ENCODE measurements at places on chromosomes 7 and 10.
A peak's percentile ranks its signal among the peaks of the same experiment; 100 is the strongest.

GRCh38 chr7:36116347-36117202 lies 36.5 kb upstream of the EEPD1 start:
- no peak for DNase-seq

DNA sequence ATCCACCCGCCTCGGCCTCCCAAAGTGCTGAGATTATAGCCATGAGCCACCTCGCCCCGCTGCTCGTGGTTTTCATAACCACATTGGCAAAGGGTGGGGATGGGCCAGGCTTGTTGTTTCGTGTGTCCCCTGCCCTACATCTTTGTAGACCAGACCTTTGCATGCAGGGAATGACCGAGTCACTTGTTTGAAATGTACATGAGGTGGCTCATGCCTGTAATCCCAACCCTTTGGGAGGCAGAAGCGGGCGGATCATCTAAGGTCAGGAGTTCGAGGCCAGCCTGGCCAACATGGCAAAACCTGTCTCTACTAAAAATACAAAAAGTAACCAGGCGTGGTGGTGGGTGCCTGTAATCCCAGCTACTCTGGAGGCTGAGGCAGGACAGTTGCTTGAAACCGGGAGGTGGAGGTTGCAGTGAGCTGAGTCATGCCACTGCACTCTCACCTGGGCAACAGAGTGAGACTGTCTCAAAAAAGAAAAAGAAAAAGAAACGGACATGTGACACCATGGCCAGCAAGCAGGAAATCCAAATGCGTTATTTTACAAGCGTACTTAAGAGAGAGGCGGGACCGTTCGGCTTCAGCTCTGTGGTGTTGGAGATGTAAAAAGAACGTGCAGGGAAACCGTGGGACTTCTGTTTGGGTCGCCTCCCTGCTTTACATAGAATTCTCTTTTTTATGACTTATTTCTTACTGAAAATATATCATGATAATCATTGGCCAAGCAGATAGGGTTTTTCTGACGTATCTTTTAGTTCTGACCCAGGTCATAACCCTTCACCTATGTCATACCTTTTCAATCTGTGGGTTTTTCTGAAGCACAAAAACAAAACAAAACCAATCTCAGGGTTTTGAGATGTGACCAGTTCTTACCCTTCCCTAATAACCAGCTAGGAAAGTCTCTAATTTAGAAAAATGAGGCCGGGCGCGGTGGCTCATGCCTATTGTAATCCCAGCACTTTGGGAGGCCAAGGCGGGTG lies 45.1 kb downstream of the WIPI2 start:
- no peak for DNase-seq

- no peak for DNase-seq
These were observed 388.9 kb downstream of the TNS3 start for GRCh38 chr7:47192978-47193377.

GRCh38 chr10:118595598-118596425 lies at the start of gene PRLHR:
Gene PRLHR, minus strand, starts transcription at chr10:118595648. Its CDS starts 404 bp downstream, at chr10:118595244.
- DNase-seq, result no peak

DNA sequence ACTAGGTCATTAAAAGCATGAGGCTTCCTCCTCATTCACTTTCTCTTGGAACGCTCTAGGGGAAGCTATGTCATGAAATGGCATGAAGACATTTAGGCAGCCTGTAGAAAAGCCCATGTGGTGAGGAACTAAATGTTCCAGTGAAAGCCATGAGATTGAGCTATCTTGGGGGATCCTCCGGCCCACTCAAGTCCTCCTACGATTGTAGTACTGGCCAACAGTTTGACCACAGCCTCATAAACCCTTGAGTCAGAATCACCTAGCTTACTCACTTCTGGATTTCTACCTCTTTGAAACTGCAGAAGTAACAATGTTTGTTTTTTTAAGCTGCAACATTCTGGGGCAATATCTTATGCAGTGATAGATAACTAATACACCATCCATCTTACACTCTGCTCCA lies 605.1 kb downstream of the SORCS1 start:
- DNase-seq, result no peak

GRCh38 chr7:5284304-5285281 lies 1.9 kb downstream of the SLC29A4 start:
- no peak for DNase-seq

GRCh38 chr10:124754227-124754626 lies 10.0 kb upstream of the FAM53B start:
- DNase-seq, result no peak

DNA sequence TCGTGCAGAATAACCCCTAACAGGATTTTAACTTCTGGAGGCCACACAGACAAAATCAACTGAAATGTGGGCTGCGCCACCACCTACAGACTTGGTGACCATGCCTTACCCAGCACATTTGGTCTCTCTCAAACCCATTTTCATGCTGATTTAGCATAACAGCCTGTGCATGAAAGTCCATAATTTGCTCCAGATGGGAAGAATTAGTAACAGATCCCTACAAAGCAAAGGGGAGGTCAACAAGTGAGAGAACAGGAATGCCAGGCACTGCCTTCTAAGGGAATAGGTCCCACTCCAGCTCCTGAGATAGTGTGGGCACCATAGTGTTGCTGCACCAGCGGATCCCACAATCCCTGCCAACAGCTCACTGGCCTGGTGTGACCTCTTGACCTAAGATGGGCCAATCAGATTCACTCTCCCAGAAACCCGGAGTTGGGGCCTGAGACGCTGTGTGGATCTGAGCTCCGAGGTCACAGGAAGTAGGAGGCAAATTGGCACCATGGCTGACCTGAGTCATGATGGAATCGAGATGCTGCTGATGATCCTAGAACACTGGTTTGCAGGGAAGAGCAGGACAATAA lies 32.4 kb downstream of the SLIT1 start:
- DNase-seq, result no peak

- no peak for DNase-seq
These were observed 2.6 kb downstream of the ABI1 start for GRCh38 chr10:26857991-26858706.

- no peak for DNase-seq
These were observed 104.4 kb downstream of the MICALL2 start for GRCh38 chr7:1354661-1355567.

DNA sequence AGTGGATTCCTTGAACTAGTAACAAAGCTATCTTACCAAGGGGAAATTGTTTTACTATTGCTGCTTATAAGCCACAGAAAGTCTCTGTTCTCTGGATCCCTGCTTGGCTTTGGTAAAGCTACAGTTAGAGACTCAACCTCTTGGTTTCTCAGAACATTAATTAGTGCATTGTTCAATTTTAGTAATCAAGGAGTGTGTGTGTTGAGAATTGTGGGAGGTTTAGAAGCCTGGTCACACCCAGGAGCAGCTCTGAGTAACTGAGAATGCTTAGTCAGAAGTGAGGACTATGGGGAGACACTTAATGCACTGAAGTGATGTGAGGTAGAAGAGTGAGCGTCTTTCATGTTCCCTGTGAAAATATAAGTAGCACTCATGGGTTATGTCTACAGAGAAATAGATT lies 8.2 kb upstream of the ACTA2 start:
- no peak for DNase-seq

- no peak for DNase-seq
These were observed 6.3 kb upstream of the WNT16 start for GRCh38 chr7:121322460-121322859.

DNA sequence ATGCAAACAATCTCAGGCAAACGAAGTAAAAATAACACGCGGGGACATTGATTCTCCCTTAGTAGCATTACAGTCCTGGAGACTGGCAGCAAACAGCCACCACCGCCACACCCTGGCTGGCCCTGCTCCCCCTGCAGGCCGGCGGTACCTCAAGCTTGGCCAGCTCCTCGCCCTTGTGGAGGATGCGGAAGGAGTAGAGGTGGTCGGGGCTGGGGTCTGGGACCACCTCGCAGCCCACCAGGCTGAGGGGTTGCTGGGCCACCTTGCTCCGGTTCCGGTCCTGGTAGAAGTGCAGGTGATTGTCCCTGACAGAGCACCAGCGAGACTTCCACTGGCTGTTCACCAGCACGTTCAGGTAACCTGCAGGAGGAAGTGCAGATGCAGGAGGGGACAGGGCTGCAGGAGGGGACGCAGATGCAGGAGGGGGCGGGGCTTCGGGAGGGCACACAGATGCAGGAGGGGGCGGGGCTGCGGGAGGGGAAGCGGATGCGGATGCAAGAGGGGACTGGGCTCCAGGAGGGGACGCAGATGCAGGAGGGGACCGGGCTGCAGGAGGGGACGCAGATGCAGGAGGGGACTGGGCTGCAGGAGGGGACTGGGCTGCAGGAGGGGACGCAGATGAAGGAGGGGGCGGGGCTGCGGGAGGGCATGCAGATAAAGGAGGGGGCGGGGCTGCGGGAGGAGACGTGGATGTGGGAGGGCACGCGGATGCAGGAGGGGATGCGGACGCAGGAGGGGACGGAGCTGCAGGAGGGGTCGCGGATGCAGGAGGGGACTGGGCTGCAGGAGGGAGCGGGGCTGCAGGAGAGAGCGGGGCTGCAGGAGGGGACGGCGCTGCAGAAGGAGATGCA lies 65.7 kb downstream of the VWA2 start:
- peak; percentile 19 for DNase-seq

DNA sequence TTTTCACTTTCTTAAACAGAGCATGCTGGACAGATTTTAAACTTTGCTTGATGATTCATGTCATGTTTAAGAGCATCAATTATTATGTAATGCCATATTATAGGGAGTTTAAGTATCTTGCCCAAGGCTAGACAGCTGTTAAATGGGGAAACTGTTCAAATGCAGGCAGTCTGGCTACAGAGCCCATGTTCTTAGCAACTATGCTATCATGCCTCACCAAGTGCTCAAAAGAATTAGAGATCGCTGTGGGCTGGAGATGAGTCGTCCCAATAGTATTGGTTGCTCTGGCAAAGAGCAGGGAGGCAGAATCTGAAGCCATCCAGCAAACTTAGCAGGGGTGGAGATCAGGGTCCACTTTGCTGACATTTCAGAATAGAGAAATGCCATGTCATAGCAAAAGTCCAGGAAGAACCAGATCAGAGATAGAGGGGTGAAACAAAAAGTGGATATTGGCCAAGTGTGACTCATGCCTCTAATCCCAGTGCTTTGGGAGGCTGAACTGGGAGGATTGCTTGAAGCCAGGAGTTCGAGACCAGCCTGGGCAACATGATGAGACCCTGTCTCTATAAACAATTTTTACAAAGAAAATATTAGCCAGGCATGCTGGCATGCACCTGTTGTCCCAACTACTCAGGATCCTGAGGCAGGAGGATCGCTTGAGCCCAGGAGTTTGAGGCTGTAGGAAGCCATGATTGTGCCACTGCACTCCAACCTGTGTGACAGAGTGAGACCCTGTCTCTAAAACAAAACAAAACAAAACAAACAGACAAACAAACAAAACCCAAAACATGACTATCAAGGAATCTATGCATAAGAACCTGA lies 57.8 kb downstream of the BAMBI start:
- no peak for DNase-seq

- DNase-seq, result no peak
These were observed 1.6 kb downstream of the AKAP9 start for GRCh38 chr7:91942312-91942711.

GRCh38 chr7:12727455-12728191 lies 40.2 kb downstream of the ARL4A start:
- DNase-seq, result no peak

GRCh38 chr7:130292682-130293257 lies at the start of gene CPA4:
Gene CPA4, plus strand, starts transcription at chr7:130293161. Its CDS starts 20 bp downstream, at chr7:130293181.
- no peak for DNase-seq

GRCh38 chr7:142567201-142568075 lies 181.8 kb upstream of the PRSS1 start:
- DNase-seq, result no peak

DNA sequence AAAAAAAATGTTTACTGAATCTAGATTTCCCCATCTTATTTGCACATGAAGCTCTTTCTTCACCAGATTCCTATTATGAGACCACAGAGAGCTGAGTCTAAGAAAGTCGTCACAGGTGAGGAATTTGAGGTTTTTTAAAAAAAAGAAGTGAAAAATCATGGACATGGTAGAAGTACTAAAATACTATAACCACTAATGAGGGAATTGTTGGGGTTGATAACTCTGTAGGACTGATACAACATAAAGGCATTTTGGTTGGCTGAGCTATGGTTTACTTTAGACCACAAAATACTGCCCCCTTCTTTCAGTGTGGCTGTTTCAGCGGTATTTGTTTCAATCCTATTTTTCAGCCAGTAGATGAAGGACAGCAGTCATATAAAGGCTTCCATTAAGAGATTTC lies 1111.3 kb downstream of the TYW1 start:
- no peak for DNase-seq

DNA sequence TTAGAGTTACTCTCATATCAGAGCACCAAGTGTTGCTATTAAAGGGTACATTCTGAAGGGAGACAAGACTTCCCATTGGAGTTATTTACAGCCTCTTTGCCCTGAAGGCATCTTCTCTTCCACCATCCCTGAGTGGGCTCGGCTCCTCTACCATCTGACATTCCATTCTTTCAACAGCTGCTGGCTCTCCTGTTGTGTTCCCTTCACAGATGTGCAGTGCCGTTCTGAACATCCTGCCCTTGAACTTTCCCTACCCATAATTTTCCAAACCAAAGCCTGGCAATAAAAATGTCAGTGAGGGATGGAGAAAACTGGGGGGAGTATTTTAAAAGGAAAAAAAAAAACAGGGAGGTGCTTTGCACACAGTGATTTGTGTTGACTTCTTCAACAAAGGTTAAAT lies 392.9 kb downstream of the KCNMA1 start:
- no peak for DNase-seq

- DNase-seq, result no peak
These were observed 278.2 kb downstream of the SNX13 start for GRCh38 chr7:17661982-17662585.

DNA sequence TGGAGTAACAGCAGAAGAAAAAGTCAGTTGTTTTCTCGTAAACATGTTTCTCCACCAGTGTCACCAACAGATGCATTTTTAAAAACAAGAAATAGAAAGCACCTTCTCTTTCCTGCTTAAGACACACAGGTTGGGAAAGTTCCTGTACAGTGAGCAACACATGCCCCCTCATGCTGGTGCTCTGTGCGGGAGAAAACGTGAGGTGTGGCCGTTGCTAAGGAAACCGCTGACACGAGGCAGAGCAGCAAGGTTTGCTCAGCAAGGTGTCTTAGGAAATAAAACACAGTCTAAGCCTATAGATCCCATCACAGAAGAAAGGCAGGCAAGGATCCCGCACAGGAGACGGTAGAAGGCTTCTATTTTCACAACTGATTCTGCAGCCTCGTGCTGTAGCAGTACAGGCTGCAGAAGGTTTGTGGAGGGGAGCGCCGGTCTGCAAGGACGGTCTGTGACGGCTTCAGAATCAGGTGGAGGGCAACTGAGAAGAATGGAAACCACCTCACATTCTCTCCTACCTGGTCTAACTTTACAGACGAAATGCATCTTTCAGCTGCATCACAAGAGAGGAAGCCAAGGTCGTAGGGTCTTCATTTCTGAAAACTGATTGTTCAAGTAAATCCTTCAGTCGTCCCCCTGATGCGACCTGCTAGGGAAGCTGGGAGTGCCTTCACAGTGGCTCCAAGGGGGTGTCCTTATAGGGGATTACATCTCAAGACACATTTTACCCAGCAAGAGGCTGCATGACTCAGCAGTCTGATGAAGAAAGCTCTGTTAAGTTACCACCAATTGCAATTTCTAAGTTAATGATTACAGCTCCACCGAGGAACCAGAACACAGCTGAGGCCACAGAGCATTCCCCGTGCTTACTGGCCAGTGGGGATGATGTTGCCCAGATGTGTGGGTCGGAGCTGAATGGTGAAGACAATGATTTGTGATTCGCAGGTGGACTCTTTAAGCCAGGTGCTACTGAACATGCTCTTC lies 150.7 kb upstream of the KLF14 start:
- DNase-seq, result no peak

GRCh38 chr7:80781561-80781979 lies 137.3 kb downstream of the SEMA3C start:
- no peak for DNase-seq

- DNase-seq, result no peak
These were observed 81.2 kb downstream of the HIPK2 start for GRCh38 chr7:139696552-139696951.
